ENCODE measurements at places on chromosomes 5 and 9.

DNA sequence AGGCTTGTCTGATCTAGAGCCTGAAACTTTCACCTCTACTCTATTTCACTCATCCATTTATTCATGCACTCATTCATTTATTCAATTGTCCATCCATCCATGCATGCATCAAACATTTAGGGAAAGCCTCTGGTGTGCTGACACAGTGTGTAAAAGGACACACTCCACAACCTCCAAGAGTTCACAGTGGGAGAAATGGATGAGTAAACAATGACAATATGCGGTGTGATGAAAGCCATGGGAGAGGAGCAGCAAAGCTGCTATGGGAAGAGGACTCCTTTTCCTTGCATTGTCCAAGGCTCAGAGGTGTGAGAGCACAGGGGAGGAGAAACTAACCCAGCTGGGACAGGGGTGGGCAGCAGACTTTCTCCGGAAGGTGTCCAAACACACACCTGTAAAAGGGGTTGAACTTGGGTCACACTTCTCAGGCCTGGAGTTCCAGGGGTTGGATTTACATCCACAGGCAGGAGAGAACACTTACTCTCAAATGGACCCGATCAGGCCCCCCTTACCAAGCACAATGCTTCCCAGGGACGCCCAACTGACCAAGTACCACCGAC lies 21.2 kb upstream of the PFDN1 start:
- no peak for DNase-seq

DNA sequence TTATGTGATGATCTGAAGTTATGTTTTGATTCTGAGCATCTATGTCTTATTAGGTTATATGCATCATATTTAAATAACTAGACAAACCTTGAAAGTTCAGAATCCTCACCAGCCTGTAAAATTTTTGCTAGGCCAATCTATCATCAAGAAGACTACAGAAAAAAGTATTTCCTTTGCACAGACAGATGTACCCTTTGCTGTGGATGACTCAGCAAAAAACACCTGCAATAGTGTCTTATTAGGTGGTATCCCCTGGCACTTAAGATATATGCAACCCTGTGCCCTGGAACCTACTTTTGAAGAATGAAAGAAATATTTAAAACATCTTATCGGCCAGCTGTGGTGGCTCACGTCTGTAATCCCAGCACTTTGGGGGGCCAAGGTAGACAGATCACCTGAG lies 130.6 kb downstream of the SLF1 start:
- no peak for DNase-seq

DNA sequence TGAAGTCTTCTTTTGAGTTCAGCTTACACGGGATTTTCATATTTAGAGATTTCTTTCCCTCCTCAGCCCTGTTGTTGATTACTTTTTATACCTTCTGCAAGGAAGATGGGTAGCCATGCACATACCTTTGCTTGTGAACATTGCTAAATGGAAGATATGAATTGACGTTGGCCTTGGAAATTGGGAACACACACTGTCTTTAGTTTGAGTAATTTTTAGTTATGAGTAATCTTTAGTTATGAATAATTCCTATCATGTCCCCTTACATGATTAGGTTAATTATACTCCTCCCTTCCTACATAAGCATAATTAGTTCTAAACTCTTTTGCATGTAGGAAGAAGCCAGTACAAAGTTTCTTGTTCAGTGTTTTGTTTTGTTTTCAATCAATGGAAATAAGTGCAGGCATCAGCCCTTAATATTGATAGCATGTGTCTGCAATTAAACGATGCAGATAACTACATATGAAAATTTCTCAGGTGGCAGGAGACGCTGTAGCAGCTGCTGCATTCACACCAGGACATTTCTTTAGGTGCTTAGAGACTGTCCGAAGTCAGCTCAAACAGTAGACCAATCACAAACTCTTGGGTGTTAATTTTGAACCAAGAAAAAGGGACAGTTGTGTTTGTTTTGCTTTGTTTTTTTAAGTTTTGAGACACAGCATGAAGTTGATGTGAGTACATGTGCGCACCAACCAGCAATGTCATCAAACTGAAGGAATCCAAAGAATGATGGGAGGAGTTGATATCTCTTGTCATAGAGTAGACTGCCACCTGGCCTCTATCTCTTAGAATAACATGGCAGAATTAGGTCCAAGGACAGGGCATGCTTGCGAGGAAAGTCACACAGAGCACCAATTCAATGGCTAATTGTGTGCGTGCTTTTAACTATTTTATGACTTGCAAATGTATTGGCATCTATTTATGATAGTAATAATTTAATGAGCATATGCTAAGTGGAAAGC lies 51.4 kb downstream of the SMARCA2 start:
- DNase-seq, result no peak

DNA sequence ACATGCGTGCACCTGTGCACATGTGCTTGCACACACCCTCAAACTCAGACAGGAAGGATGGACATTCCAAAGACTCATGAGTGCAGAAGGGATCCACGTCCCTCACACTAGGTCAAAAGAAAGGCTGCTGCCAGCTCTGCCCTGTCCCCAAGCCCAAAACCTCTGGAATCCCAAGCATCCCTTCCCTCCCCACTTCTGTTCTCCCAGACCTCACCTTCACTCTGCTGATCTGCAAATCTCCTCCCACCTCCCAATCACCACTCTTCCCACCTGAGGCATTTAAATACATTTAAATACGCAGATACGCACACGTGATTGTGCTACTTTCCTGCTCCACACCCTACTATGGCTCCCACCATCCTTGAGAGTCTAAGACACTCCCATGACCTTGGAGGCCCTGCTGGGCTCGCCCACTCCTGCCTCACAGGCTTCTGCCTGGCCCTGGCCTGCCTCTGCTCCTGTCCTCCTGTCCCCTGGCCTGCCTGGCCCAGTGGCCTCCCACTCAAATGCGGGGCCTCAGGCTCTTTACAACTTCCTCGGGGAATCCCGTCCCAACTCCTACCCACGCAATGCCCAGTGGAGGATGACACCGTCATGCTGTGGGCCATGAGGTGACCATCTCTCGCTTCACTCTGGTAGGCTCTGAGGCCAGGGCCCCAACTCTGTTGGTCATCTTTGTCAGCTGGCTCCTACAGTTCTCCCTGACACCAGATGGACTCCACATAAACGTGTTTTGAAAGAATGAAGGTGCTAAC lies 478.4 kb upstream of the DAP start:
- DNase-seq, result no peak

DNA sequence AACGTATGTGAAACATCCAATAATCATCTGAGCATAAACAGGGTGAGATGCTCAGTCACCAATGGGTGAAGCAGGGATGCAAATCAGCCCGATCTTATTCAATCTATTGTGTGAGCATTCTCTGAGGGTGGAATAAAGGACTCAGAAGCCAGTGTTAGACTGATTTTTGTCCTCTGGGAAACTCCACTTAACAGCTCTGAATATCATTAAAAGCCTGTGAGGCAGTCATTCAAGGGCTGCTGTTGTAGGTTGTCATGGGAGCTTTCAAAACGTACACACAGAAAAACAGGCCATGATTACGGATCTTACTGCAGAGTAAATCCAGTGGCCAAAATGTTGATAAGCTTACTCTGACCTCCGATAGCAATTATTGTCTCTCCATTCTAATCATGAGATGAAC lies 266.5 kb upstream of the EFNA5 start:
- DNase-seq, result no peak

- no peak for DNase-seq
These were observed 117.9 kb upstream of the IRX4 start for GRCh38 chr5:2000591-2000990.

- no peak for DNase-seq
These were observed 26.7 kb downstream of the LHX2 start for GRCh38 chr9:124038239-124038638.

- DNase-seq, result no peak
These were observed 12.7 kb upstream of the THG1L start for GRCh38 chr5:157718519-157718918.

GRCh38 chr9:119289740-119290433 lies 79.3 kb downstream of the BRINP1 start:
- DNase-seq, result peak; percentile 56

GRCh38 chr9:79768194-79768593 lies 196.4 kb downstream of the TLE4 start:
- no peak for DNase-seq

- no peak for DNase-seq
These were observed 154.7 kb downstream of the KIAA0825 start for GRCh38 chr5:94463739-94464138.
